HT1080 (cell line): ENCODE measurements at places on chromosomes 7 and 10. TPM values are rescaled to one million over a fixed set of nuclear protein-coding genes. Genes with fewer than 3 reads are reported as not detected.

Gene HMX3
- total RNA-seq: not detected in 2 replicates

GRCh38 chr7:81956520-81956919 lies 186.7 kb upstream of the HGF start:
- DNase-seq: peak; percentile 20

DNA sequence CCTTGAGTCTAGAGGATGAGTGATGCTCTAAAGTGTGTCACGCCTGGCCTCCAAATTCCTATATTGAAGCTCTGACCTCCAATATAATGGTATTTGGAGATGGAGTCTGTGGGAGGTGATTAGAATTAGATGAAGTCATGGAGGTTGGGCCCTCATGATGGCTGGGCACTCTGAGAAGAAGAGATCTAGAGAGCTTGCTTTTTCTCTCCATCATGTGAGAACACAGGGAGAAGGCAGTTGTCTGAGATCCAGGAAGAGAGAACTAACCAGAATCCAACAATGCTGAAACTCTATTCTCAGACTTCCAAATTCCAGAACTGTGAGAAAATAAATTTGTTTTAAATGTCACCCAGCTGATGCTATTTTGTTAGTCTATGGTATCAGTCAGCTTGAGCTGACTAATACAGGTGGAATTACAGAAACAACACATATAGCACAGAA lies 15.1 kb downstream of the RNF216 start:
- peak; percentile 59 for DNase-seq

GRCh38 chr7:43749383-43749940 lies 9.0 kb upstream of the BLVRA start:
- no peak for DNase-seq

DNA sequence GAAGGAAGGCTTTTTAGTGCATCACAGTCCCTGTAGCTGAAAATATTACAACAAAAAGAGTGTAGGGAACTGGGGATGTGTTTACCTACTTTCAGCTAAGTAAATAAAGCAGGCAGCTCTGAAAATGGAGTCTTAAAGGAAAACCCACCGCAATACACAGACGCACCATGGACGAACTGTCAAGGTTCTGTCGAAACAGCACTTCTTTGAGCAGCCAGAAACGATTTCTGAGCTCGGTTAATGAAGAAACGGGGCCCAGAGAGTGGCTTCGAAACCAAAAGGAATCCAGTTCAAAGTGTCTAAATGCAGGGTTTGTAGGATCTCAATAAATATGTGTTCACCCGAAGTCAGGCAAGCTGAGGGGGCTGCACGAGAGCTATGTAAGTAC lies 275.4 kb upstream of the NEBL start:
- DNase-seq: no peak

Gene DIP2C
- 2.4 and 3.2 TPM in 2 replicates for total RNA-seq

GRCh38 chr7:99767662-99768061 lies 16.3 kb downstream of the CYP3A4 start:
- no peak for DNase-seq

DNA sequence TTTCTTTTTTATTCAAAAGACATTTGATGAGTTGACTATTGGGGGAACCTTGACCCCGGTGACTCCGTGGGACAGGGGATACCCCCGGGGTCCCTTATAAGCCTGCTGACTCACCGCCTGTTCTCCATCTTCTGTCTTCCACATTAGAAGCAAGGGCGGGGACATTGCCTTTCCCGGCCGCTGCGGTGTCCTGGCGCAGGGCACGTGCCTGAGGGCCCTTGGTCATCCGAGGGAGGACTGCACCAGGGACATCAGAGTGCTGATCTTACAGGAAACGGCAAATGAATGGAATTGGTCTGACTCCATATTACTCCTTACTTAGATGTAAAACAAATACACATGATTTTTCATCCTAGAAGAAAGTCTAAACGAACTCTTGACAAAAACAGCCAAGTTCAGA lies 170.1 kb downstream of the CUX1 start:
- no peak for DNase-seq

DNA sequence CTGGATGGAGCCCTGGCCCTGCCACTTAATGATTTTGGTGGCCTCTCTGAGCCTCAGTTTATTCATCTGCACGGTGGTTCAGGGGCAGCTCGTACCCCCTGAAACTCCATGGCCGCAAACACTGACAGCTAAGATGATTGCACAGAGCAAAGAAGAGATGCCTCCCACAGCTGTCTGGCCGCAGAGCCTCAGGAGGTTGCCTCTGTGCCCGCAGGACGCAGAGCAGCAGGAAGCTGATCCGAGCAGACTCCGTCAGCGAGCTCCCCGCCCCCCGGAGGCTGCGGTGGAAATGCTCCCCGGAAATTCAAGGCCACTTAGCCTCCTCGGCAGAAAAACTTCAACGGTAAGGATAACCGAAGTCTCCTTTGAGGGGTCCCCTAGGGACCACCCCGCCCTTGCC lies 30.2 kb upstream of the C10orf53 start:
- DNase-seq: no peak

- DNase-seq: peak; percentile 94
Measured at GRCh38 chr7:129438839-129439651, 4.8 kb downstream of the STRIP2 start.

DNA sequence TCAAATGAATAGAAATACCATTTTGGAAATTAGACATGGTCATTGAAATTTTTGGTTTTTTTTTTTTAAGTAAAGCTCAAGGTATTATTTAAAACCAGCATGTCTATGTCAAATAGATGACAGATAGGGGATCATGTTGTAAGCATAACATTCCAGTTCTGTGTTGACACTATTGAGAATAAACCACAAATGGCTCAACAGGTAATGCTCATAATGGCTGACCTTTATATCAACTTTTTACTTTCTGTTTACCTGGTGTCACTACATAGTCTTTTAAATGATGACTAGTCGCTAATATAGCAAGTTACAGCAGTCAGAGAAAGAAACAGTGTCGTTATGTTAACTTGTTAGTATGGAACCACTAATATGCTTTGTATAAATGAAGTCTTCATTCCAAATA lies 616.0 kb downstream of the GATA3 start:
- DNase-seq: no peak

DNA sequence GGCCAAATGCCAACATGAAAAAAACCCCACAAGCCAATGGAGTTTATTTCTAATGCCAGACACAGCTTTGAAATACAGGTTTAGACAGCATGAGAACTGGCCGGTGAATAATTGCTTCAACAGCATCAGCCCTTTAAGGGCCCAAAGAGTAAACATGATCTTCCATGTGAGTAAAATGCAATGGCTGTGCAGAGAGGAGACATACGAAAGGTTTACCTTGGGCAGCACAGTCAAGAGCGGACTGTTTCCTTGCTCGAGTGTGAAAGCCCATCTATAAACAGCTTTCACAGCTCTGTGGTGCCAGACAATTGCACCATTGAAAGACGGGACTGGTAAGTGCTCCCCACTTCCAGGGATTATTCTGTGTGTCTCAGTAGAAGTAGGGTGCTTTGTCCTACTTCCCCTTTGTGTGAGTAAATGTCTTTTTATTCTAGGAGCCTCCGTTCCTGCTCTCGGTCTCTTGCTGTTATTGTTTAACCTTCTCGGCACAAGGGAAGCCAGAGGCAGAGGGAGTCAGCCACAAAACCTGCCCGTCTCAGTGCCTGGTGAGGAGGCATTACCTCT lies 77.8 kb upstream of the KAT6B start:
- DNase-seq: no peak

Gene TEX36
- total RNA-seq: 0.27 TPM in 1 of 2 replicates, not detected in the other

Gene UCMA
- not detected in 2 replicates for total RNA-seq

Gene PGAM2
- not detected in 2 replicates for total RNA-seq

Gene TRRAP
- 12.3 and 14.7 TPM in 2 replicates for total RNA-seq

Gene IGF2BP3
- total RNA-seq: 39.5 and 44.1 TPM in 2 replicates

Gene CLCN1
- total RNA-seq: not detected in 2 replicates

- no peak for DNase-seq
Measured at GRCh38 chr7:20235288-20235687, 18.1 kb upstream of the MACC1 start.

GRCh38 chr10:132461103-132461682 lies 64.2 kb downstream of the PWWP2B start:
- DNase-seq: no peak

- DNase-seq: no peak
Measured at GRCh38 chr7:3301449-3301731, 338 bp downstream of the SDK1 start.

Gene USP54
- 12.4 and 15.9 TPM in 2 replicates for total RNA-seq
